Natural killer cell treated with Interleukin-12 subunit alpha and Interleukin-12 subunit beta and Interleukin-15 and Interleukin-18, amount 100 ng/mL, for 72 hours (primary cell): ENCODE measurements at places on chromosomes 12 and 14. TPM values are rescaled to one million over a fixed set of nuclear protein-coding genes. Genes with fewer than 3 reads are reported as not detected.

The TOMM20L gene
- total RNA-seq, result not detected

The CAND1 gene
- total RNA-seq, result 161 TPM

The IAPP gene
- total RNA-seq, result not detected

The PLA2G1B gene
- not detected for total RNA-seq

The CLEC1B gene
- total RNA-seq, result not detected

The ARMH4 gene
- not detected for total RNA-seq

The IFNG-AS1 gene
- 1.8 TPM for total RNA-seq

The OTOGL gene
- total RNA-seq, result not detected

The SLC17A8 gene
- not detected for total RNA-seq

The LRFN5 gene
- not detected for total RNA-seq

DNA sequence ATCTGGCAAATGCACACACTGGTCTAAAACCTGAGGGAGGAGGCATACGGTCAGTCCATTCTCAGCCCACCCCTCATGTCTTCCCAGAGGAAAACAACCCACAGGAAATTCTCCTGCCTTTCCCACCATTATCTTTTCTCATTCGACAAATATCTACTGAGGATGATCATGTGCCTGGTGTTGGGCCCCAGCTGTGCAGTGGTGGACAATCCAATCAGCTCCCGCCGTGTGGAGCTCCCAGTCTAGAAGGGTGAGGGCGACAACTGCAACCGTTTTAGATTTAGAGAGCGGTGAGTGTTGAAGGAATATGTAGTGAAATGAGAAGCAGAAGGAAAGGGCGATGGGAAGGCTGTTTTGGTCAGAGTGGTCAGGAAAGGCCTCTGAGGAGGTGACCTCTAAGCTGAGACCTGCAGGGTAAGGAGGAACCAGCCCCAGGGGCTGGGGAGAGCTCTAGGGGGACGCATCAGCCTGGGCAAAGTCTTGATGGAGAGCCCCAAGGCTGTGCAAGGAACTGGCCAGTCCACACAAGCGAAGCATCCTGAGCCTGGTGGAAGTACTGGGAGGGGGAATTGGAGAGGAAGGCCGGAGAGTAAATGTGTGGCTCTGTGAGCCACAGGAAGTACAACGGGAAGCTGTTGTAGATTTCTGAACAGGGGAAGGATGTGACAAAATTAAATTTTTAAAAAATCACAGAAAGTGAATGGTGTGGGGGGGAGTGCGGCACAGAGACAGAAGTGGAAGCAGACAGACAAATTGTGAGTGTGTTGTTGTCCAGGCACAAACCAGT, 192.8 kb downstream of the NTF3 start:
- no peaks in the 10 kb centered on the region for H3K4me1 ChIP-seq
- H3K27me3 ChIP-seq, result peaks cover 18% of the 10 kb centered on the region
- H3K27ac ChIP-seq, result no peak overlapping the region

- no peak overlapping the region for H3K4me3 ChIP-seq
- DNase-seq, result no peak
- H3K4me1 ChIP-seq, result no peaks in the 10 kb centered on the region
- H3K36me3 ChIP-seq, result no peaks in the 10 kb centered on the region
- H3K27ac ChIP-seq, result no peak overlapping the region
Observed at GRCh38 chr14:51401756-51402155, 161.7 kb downstream of the TMX1 start.

DNA sequence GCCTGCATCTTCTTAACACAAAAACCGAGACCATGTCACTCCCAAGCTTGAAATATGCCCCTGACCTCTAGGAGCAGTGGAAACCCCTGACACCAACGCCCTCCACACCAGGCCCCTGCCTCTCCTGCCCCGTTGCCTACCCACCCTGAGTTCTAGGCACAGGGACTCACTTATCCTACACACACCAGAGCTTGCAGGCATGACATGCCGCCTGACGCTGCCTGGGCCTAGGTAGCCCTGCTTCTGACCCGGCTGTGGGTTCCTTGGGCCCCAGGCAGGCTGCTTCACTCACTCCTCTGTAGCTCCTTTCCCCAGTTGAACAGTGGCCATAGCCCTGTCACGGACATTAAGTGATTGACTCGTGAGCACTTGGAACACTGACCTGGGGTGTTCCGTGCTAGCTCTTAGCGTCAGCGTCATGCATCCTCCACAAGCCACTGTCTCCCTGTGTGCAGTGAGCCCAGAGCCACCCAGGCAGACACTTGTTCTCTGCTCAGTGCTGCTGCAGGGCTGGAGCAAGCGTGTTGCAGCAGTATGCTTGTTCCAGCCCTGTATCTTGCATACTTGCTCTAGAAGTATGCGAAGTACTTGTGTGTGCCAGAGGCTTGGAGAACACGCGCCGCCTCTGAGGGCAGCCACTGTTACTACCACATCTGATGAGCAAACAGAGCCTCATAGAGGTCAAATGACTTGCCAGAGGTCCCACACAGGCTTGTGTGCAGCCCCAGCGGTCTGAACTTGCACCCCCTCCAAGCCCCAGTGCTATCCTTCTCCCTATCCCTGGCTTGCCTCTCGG, 15.6 kb downstream of the OTUB2 start:
- H3K27me3 ChIP-seq, result no peaks in the 10 kb centered on the region
- no peak overlapping the region for H3K27ac ChIP-seq
- peaks cover 1% of the 10 kb centered on the region for H3K4me1 ChIP-seq
- H3K36me3 ChIP-seq, result no peaks in the 10 kb centered on the region
- no peak overlapping the region for H3K4me3 ChIP-seq

DNA sequence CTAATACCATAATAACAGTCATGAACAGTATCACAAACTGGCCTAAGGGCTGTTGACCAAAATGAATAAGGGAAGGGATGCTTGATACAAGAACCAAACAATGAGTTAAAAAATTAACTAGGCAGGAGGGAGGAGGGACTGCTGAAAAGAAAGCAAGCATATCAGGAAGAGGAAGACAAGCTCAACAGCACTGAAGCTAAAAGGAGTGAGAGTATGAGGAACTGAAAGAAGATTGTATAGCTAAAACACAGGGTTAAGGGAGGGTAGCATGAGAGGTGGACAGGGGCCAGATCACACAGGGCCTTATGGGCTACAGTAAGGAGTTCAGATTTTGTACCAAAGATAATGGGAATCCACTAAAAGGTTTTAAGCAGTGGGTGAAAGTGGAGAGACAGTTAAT, 34.1 kb downstream of the ITGA7 start:
- no peaks in the 10 kb centered on the region for H3K36me3 ChIP-seq
- H3K4me3 ChIP-seq, result no peak overlapping the region
- no peak for DNase-seq
- no peaks in the 10 kb centered on the region for H3K4me1 ChIP-seq
- H3K27ac ChIP-seq, result no peak overlapping the region

DNA sequence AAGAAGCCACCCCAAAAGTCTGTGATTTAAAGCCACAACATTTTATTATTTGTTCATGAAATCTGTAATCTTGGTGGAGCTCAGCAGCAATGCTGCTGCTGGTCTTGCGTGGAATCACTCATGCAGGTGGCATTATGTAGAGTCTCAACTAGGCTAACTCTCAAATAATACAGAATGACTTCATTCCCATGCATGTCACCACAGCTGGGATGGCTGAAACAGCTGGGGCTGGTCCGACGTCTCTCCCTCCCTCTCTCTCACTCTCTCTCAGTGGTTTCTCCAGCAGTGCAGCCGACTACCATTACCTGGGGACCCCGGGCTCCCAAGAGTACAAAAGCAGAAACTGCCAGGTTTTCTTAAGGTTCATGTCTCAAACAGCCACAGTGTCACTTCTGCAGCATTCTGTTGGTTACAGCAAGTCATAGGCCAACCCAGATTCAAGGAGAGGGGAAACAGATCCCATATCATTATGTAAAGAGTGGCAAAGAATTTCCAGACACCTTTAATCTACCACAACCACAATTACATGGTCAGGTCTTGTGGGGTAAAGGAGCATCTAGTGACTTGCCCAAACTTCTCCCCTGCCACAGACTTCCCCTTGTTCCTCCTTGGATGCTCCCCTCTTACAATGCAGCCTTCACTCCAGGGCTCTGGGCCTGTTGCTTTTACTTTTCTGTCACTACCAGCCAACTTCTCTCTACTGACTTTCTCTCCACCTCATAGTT, 192.0 kb upstream of the HMGA2 start:
- no peak for DNase-seq
- H3K27ac ChIP-seq, result no peak overlapping the region
- H3K4me1 ChIP-seq, result no peaks in the 10 kb centered on the region
- H3K4me3 ChIP-seq, result no peak overlapping the region
- H3K27me3 ChIP-seq, result peaks cover 20% of the 10 kb centered on the region
- no peaks in the 10 kb centered on the region for H3K36me3 ChIP-seq

GRCh38 chr14:100874411-100875091, 29.0 kb downstream of the RTL1 start:
- H3K4me1 ChIP-seq, result peaks cover 9% of the 10 kb centered on the region
- H3K27ac ChIP-seq, result no peak overlapping the region
- no peak for DNase-seq
- no peaks in the 10 kb centered on the region for H3K27me3 ChIP-seq

DNA sequence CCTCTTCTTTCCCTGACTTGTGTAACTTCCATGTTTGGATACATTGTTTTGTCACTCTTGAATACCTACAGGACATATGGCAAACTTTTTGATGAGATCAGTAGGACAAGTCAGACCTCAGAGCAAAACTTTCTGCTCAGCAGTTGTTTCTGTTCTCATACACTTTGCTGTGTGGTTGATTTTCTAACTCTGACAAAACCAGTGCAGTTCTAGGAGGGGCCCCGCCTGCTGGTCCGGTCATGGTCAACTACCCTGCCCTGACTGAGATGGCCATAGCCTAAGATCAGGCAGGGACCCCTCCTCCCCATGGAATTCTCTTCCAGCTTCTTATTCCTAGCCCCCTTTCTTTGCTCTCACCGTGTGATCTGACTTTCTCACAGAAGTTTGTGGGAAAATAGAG, 92.8 kb downstream of the OTOGL start:
- H3K4me1 ChIP-seq, result peaks cover 6% of the 10 kb centered on the region
- no peaks in the 10 kb centered on the region for H3K36me3 ChIP-seq
- H3K27ac ChIP-seq, result no peak overlapping the region
- DNase-seq, result no peak
- no peak overlapping the region for H3K4me3 ChIP-seq

GRCh38 chr12:31008241-31008761, 65.4 kb upstream of the DDX11 start:
- H3K27me3 ChIP-seq, result peaks cover 11% of the 10 kb centered on the region
- no peak for DNase-seq
- H3K4me1 ChIP-seq, result no peaks in the 10 kb centered on the region
- H3K27ac ChIP-seq, result no peak overlapping the region
- no peak overlapping the region for H3K4me3 ChIP-seq

- H3K4me1 ChIP-seq, result peaks cover 34% of the 10 kb centered on the region
- DNase-seq, result no peak
- H3K27me3 ChIP-seq, result peaks cover 7% of the 10 kb centered on the region
- no peaks in the 10 kb centered on the region for H3K36me3 ChIP-seq
- no peak overlapping the region for H3K27ac ChIP-seq
- H3K4me3 ChIP-seq, result no peak overlapping the region
Observed at GRCh38 chr12:53100466-53101151, 2.7 kb upstream of the SOAT2 start.

GRCh38 chr14:67240168-67240932, 885 bp upstream of the PALS1 start:
- peak overlapping the region; percentile 75 for H3K4me3 ChIP-seq
- H3K27ac ChIP-seq, result peak overlapping the region; percentile 54
- peaks cover 4% of the 10 kb centered on the region for H3K27me3 ChIP-seq

- peak overlapping the region; percentile 95 for H3K27ac ChIP-seq
- H3K4me3 ChIP-seq, result peak overlapping the region; percentile 94
Observed at GRCh38 chr14:92649934-92650545, 98.4 kb downstream of the LGMN start.

DNA sequence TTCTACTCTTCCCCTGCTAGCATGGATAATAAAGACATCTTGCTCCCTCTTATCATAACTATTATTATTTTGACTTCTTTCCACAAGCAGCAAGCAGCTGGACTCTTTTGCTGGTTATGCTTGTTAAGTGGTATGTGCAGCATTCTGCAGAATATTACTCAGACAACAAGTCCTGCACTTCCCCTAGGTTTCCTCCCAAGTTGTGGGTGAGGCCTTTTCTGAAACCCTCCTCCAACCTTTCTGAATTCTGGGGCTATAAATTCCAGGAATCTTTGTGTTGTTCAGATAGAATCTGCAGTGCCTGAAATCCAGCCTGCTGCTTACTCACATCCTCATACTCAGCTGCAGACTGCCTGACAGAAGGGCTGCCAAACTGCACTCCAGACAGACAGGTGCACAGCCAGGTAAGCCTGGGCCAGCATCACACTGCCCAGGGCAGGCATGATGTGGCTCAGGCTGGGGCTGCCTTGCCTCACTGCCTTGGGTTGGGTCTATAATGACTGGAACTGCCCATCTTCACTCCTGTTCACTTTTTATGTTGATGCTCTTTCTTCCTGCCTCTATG, 6.2 kb upstream of the DHRS2 start:
- H3K4me3 ChIP-seq, result no peak overlapping the region
- H3K27me3 ChIP-seq, result no peaks in the 10 kb centered on the region
- H3K4me1 ChIP-seq, result peaks cover 7% of the 10 kb centered on the region
- peaks cover 3% of the 10 kb centered on the region for H3K36me3 ChIP-seq
- no peak for DNase-seq

- H3K27me3 ChIP-seq, result no peaks in the 10 kb centered on the region
- peaks cover 44% of the 10 kb centered on the region for H3K4me1 ChIP-seq
- H3K27ac ChIP-seq, result no peak overlapping the region
- H3K36me3 ChIP-seq, result no peaks in the 10 kb centered on the region
- DNase-seq, result no peak
- no peak overlapping the region for H3K4me3 ChIP-seq
Observed at GRCh38 chr14:68661226-68662225, 131.3 kb downstream of the ZFP36L1 start.

- H3K4me1 ChIP-seq, result peaks cover 23% of the 10 kb centered on the region
- peaks cover 2% of the 10 kb centered on the region for H3K27me3 ChIP-seq
- no peak overlapping the region for H3K27ac ChIP-seq
- H3K36me3 ChIP-seq, result no peaks in the 10 kb centered on the region
- no peak overlapping the region for H3K4me3 ChIP-seq
- peak; percentile 76 for DNase-seq
Observed at GRCh38 chr14:24710403-24711112, 76.6 kb upstream of the GZMB start.

GRCh38 chr12:108811411-108812180, 45.8 kb downstream of the SSH1 start:
- H3K4me3 ChIP-seq, result no peak overlapping the region
- H3K27me3 ChIP-seq, result no peaks in the 10 kb centered on the region
- peaks cover 18% of the 10 kb centered on the region for H3K4me1 ChIP-seq
- peak; percentile 12 for DNase-seq
- peak overlapping the region; percentile 44 for H3K27ac ChIP-seq
- peaks cover 7% of the 10 kb centered on the region for H3K36me3 ChIP-seq

GRCh38 chr12:96053476-96054243, 18.3 kb upstream of the LTA4H start:
- peak overlapping the region; percentile 32 for H3K27ac ChIP-seq
- no peaks in the 10 kb centered on the region for H3K4me1 ChIP-seq
- DNase-seq, result no peak
- no peaks in the 10 kb centered on the region for H3K36me3 ChIP-seq
- no peak overlapping the region for H3K4me3 ChIP-seq

- peak overlapping the region; percentile 62 for H3K4me3 ChIP-seq
- peaks cover 7% of the 10 kb centered on the region for H3K4me1 ChIP-seq
- no peaks in the 10 kb centered on the region for H3K36me3 ChIP-seq
- no peaks in the 10 kb centered on the region for H3K27me3 ChIP-seq
Observed at GRCh38 chr14:100428727-100429126, 105.6 kb downstream of the SLC25A47 start.
